ENCODE measurements at places on chromosomes 2 and 18. TPM values are rescaled to one million over a fixed set of nuclear protein-coding genes. Genes with fewer than 3 reads are reported as not detected.
A peak's percentile ranks its signal among the peaks of the same experiment; 100 is the strongest.

GRCh38 chr2:65979446-65979845, 455.5 kb upstream of the MEIS1 start:
- DNase-seq = no peak

CCDC85A gene
- polyA plus RNA-seq = 22.8 TPM

DNA sequence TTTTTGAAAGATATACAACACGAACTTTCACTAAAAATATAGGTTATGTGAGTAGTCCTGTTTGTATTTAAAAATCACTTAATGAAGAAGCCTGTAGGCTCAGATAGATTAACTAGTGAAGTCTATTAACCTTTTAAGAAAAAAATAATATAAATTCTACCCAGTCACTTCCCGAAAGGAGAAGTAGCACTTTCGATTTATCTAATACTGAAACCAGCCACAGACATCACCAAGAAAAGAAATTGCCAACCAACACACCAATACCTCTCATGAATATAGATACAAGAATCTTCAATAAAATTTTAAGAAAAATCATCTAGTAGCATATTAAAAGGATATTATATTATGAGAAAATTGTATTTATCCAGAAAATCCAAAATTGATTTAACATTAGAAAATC, 160.5 kb downstream of the GALNT13 start:
- DNase-seq = no peak

DNA sequence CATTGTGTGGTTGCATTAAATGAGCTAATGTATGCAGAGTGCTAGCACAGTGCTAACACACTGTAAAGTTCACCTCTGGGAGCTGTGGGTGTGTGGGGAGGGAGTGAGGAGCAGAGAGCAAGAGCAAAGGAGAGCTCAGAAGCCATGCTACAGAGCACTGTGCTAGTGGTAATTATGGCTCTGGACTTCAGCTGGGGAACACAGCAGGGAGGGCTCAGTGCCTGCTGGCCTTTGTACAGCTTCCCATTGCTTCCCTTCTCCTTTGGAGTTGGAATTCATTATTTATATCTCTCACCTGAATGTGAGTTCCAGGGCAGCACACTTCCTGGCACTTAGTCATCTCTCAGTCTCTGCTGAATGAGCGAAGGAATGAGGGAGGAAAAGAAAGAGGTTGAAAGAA, 2.5 kb upstream of the PLA2R1 start:
- DNase-seq = no peak

DNA sequence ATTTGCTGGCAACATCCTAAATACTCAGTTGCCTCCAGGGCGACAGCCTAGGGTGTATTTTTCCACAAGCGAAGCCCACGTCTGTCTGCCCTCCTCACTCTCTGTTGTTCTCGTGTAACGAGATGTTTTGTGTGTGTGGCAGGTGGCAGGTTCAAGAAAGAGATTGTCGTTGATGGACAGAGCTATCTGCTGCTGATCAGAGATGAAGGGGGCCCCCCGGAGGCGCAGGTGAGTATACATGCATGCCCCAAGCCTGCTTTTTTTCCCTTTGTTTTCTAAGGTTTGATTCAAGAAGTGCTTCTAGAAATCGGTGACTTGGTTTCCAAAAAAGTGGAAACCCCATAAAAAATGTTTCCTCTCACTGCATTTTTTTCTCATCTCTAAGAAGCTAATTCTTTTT, 247.0 kb downstream of the AGAP1 start:
- DNase-seq = no peak

CCDC68 gene
- polyA plus RNA-seq = 5.6 TPM

GRCh38 chr2:43103093-43103404, 123.4 kb downstream of the ZFP36L2 start:
- no peak for DNase-seq

DNA sequence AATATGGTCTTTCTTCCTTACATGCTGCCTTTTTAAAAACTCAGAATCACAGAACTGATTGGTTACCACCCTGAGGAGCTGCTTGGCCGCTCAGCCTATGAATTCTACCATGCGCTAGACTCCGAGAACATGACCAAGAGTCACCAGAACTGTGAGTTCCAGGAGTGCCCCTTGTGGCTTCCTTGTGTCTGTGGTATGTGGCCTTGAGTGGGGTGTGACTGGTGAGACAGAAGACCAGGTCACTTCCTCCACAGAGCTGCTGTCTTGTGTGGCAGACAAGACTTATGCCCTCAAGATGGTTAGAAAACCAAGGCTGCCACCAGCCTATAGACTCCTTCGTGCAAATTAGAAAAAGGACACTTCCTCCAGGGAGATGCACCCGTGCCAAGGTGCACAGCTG, 72.6 kb downstream of the EPAS1 start:
- no peak for DNase-seq

- DNase-seq = no peak
Observed at GRCh38 chr18:54268751-54269150, 566 bp upstream of the POLI start.

DNA sequence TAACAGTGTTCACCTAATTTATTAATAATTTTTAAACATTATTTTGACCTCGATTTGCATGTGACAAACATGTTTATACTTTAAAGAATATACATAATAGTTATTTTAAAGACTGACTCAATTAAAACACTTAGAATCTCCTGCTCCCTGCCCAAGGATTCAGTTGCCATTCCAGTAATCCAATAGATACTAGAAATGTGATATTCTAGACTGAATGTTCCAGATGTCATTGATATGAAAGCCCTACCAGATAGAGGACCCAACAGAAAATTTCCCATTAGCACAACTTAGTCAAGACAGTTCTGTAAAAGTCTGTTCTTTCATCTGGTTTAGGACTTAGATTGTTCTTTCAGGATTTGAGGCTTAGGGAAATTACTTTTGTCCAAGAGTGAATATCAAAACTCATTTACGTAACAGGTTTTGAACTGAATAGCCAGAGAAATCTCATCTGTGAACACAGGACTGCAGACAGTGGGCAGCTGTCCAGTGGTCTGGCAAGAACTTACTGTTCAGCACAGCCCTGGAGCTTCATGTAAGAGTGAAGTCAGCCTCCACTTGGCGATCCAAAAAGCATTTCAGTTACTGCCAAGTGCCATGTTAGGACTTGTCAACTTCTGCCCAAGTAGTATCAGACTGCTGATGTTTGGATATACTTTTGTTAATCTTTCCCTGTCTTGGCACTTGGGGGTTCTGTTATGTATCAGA, 77.5 kb downstream of the OSBPL6 start:
- DNase-seq = peak; percentile 31

- no peak for DNase-seq
Observed at GRCh38 chr2:8796315-8796848, 41.0 kb downstream of the KIDINS220 start.

PRSS56 gene
- polyA plus RNA-seq = 4.8 TPM

GRCh38 chr2:222984908-222985307, 67.1 kb upstream of the KCNE4 start:
- DNase-seq = no peak

GRCh38 chr2:112921982-112922381, 11.0 kb downstream of the IL37 start:
- no peak for DNase-seq

GRCh38 chr2:203489531-203489930, 45.6 kb downstream of the RAPH1 start:
- no peak for DNase-seq

- no peak for DNase-seq
Observed at GRCh38 chr18:45168866-45169600, 446.2 kb upstream of the SLC14A2 start.

GRCh38 chr2:39796134-39796533, 17.1 kb upstream of the THUMPD2 start:
- no peak for DNase-seq

GRCh38 chr18:11025671-11026070, 123.7 kb downstream of the PIEZO2 start:
- no peak for DNase-seq

- peak; percentile 10 for DNase-seq
Observed at GRCh38 chr2:46097714-46098480, 199.3 kb upstream of the EPAS1 start.

DNA sequence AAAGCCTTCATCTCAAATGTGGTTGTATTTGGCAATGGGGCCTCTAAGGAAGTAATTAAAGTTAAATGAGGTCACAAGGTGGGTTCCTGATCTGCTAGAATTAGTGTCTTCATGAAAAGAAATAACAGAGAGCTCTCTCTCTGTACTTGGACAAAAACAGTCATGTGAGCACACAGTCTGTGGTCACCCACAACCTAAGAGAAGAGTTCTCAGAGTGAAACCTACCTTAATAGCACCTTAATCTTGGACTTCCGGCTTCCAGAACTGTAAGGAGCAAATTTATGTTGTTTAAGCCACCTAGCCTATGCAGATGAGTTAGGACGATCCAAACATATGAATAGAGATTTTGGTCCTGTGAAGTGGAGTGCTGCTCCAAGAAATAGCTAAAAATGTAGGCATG, 758.9 kb downstream of the LRRTM4 start:
- no peak for DNase-seq

GRCh38 chr2:175844169-175844568, 157.9 kb downstream of the LNPK start:
- DNase-seq = no peak

DNA sequence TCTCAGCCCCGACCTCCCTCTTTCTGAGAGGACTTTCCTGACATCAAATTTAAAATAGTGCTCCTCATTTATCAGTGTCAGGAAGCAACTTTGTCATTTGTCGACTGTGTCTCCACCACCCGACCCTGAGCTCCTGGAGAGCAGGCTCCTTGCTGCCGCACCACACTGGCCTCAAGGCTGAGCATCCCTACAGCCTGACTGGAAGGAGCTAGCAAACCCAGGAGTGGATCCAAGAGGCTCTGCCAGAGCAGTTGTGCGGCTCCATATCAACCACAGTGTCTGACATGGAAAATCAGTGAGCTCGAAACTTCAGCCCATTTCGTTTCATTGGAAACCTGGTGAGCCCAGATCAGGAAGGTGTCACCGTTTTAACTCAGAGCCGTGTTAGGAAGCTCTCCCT, 125.2 kb downstream of the PTGR3 start:
- no peak for DNase-seq

DES gene
- polyA plus RNA-seq = 8.8 TPM

TCF7L1 gene
- 33.3 TPM for polyA plus RNA-seq

SERPINB10 gene
- polyA plus RNA-seq = not detected

STON1 gene
- polyA plus RNA-seq = 19.5 TPM

GPR45 gene
- 3.5 TPM for polyA plus RNA-seq

DNA sequence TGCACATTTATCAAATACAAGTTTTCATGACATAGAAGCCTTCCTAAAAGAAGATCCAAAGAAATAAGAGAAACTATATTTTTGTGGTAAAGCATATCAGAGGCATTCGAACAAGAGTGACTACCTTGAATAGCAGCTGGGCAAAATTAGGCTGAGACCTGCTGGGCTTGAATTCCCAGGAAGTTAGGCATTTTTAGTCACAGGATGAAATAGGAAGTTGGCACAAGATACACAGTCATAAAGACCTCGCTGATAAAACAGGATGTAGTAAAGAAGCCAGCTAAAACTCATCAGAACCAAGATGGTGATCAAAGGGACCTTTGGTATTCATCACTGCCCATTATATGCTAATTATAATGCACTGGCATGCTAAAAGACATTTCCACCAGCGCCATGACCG, 1302.3 kb upstream of the NRXN1 start:
- DNase-seq = no peak

IGFBP5 gene
- 245 TPM for polyA plus RNA-seq

HOXD3 gene
- 23.0 TPM for polyA plus RNA-seq

SCN3A gene
- polyA plus RNA-seq = 34.9 TPM

- no peak for DNase-seq
Observed at GRCh38 chr2:127106457-127106990, 430 bp downstream of the BIN1 start.

BOK gene
- 48.2 TPM for polyA plus RNA-seq

DNA sequence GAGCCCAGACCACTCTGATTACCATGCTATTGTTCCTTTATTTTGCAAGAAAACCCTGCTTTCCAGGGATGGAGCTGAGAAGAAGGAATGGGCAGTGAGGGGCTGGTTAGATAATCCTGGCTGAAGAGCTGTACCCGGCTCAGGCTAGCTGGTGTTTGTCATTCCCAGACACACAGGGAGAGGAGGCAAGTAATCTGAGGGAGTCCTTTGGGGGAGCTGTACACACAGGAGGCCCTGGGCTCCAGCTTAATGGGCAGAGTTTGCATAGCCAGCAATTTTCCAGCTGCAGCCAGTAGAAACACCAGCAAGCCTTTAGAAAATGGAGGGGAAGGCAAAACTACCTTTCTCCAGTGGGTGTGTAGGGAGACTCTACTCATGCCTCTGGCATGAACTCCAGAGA, 259.3 kb downstream of the SOX11 start:
- DNase-seq = no peak

GRCh38 chr2:47072728-47073191, 82.3 kb downstream of the STPG4 start:
- no peak for DNase-seq

DNA sequence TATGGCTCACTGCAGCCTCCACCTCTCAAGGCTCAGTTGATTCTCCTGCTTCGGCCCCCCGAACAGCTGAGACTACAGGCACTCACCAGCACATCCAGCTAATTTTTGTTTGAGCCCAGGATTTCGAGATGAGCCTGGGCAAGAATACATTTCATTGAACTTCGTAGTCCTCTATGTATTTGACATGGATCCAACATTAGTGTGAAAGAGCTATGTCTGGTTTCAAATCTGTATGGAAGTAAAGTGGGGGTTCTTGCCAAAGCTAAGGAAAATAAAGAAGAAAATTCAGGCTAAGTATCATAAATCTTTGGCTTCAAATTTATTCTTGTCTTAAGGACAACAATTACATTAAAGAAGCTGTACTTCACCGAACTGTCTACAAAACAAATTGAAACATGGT, 1291.7 kb upstream of the CRIM1 start:
- no peak for DNase-seq

DNA sequence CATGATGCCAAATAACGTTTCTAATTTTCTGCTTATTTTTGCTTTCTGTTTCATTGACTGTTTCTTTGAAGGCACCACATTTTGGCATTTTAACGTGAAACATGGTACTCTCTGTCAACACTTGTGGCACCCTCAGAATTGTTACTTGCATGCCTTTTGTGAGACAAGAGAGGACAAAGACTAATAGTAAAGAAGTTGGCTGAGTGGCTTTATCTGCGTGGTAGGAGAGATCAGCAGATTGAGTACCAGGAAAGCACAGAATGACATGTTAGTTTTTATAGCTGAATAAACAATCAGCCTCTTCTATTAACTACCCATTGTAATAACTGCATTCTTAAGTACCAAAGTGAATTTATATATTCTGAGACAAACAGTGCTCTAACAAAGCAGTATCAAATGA, 8.6 kb downstream of the ZNF638 start:
- no peak for DNase-seq

Data from spinal cord (tissue), 10 donors.